Neural cell (in vitro differentiated cells): ENCODE measurements at places on chromosomes 7 and 10. TPM values are rescaled to one million over a fixed set of nuclear protein-coding genes. Genes with fewer than 3 reads are reported as not detected.

SFTPA1 gene
- polyA plus RNA-seq, result not detected in 2 replicates

FRMPD2 gene
- 0.14 TPM in 1 of 2 replicates, not detected in the other for polyA plus RNA-seq

HOXA5 gene
- not detected in 2 replicates for polyA plus RNA-seq

COPG2 gene
- polyA plus RNA-seq, result 37.9 and 41.0 TPM in 2 replicates

GATAD1 gene
- 28.9 and 31.3 TPM in 2 replicates for polyA plus RNA-seq

ASB10 gene
- not detected in 2 replicates for polyA plus RNA-seq

PTCD1 gene
- 4.0 and 5.7 TPM in 2 replicates for polyA plus RNA-seq

TMEM176A gene
- not detected in 2 replicates for polyA plus RNA-seq

COL28A1 gene
- polyA plus RNA-seq, result 1.0 and 1.4 TPM in 2 replicates

UNCX gene
- 1.6 TPM in 2 replicates for polyA plus RNA-seq

FAM185A gene
- polyA plus RNA-seq, result 14.6 and 26.3 TPM in 2 replicates

IGF2BP3 gene
- 26.3 and 29.6 TPM in 2 replicates for polyA plus RNA-seq

SAMD8 gene
- polyA plus RNA-seq, result 32.9 and 33.4 TPM in 2 replicates

CPA2 gene
- polyA plus RNA-seq, result 0.41 TPM in 1 of 2 replicates, not detected in the other

CALHM2 gene
- polyA plus RNA-seq, result not detected in 2 replicates
